ENCODE measurements at places on chromosomes 2 and 18.

GRCh38 chr18:49561289-49562193, at the start of gene LIPG:
TSS of gene LIPG (plus strand) at chr18:49562057. CDS start at chr18:49562309, 252 bp downstream.
- DNase-seq: peak; percentile 40

GRCh38 chr2:24923106-24923505, 3.1 kb upstream of the ADCY3 start:
- DNase-seq: no peak

GRCh38 chr2:226979004-226979403, 143.2 kb downstream of the RHBDD1 start:
- DNase-seq: no peak

GRCh38 chr2:36396878-36397539, 41.4 kb downstream of the CRIM1 start:
- DNase-seq: no peak

DNA sequence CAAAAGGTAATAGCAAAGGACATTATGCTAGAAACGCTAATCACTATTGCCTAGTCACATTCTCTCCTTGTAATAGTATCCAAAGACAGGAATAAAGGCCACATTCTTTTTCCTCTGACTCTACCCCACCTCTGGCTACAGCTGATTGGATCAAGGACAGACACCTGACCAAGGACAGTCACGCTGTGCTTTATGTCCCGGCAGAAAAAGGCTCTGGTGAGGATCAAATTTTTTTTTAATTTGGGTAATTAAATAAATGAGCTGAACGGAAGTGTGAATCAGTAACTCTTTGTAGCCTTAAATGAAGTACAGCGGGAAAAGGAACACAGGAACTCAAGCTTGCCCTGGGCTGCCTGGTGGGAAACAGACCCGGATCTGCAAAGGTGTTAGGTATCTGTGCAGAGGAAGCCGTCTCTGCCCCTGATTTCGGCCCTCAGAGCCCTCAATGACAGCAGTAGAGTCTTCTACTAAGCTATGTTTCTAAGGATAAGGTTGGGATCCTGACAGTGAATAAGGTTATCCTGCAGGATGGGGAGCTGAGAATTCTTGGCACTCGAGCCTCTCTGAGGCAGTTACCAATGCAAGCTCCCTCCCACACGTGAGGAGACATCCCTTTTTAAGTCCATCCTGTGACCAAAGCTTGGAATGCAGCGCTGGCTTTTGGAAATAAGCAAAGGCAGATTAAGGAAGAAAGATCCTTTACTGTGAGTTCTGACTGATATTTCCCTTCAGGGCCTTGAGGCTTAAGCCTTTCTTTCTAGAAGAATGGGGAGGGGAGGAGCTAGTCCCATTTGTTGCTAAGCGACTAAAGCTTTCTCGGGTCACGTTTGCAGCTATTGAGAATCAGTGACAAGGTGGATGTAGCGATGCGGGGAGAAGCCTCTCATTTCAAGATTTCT, 37.8 kb upstream of the IKZF2 start:
- no peak for DNase-seq

GRCh38 chr2:17877811-17878280, 621 bp upstream of the KCNS3 start:
- no peak for DNase-seq

- no peak for DNase-seq
Measured at GRCh38 chr18:7492385-7492784, 74.7 kb upstream of the PTPRM start.

- DNase-seq: peak; percentile 19
Measured at GRCh38 chr2:98936353-98937351, 627 bp upstream of the CRACDL start.

- no peak for DNase-seq
Measured at GRCh38 chr18:7632152-7633098, 65.3 kb downstream of the PTPRM start.

- no peak for DNase-seq
Measured at GRCh38 chr2:48943436-48943835, 187.9 kb upstream of the LHCGR start.
